ENCODE measurements at places on chromosomes 4 and X.

DNA sequence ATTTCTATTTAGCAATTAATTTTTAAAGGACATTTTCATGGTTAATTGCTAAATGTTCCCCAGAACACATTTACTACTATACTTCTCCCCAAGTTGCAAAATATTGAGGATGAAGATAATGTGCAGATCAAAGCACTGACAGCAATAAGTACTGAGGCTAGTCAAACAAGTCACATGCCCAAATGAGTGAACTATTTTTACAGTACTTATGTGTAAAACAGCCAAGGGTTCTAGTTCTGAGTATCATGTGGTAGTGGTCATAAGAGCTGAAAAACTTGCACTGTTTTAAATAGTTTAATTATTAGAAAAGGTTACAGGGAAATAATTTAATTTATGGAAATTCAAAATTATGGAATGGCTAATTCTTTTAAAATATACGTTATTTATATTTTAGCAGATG is 3.8 kb downstream of the GALNTL6 start:
- DNase-seq: no peak

DNA sequence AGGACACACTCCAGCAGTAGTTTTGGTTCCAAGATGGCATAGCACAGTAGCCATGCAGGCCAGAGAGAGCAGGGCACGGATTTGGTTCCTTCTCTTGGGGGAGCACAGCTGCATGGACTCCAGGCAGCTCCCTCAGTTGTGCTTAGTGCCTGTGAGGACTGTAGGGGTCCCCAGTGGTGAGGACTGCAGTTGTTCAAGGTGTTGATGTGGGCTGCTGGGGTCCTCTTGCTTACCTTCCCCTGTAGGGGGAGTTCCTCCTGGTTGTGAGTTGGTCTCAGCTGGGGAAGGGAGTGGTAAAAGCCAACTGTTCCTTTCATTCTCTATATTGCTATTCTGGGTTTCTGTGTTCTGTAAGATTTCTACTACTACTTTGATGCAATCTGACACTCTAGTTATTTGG is 606.5 kb downstream of the MAGEB5 start:
- no peak for DNase-seq

DNA sequence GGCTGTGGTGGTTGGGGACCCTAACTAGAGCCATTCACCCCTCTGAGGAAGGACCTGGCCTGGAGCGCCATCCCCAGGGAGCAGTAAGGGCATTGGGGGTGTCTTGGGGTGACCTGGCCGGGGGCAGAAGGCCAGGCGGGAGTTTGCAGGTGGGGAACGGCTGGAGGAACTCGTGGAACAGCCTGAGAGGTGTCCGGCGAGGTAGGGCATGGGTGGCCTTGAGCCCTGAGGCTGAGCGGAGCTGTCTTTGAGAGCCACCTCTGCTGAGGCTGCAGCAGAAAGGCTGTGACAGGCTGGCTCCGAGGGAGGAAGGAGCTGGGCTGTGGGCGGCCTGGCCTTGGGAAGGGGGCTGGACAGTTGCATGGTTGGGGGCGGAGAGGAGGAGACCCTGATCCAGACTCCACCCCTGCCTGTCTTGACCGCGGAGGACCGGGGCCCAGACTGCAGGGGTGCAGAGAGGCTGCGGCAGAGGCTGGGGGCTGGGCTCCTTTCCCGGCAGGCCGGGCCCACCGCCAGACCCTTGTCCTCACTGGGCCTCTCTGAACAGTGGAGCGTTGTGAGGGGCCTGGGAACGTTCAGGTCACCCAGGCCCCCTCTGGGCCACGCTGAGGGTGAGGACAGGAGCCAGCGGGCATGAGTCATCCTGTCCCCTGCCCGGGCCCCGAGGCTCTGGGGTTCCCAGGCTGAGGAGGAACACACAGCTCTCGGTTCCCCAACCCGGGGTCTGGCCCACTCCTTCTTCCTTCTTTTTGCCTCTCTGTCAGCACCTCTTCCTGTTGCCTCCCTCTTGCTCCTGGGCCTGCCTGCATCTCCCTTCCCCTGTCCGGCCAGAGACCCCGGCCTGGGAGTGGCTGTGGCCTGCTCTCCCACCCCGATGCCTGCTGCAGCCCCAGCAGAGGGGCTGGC is 8.1 kb downstream of the SH3BP2 start:
- DNase-seq: no peak

DNA sequence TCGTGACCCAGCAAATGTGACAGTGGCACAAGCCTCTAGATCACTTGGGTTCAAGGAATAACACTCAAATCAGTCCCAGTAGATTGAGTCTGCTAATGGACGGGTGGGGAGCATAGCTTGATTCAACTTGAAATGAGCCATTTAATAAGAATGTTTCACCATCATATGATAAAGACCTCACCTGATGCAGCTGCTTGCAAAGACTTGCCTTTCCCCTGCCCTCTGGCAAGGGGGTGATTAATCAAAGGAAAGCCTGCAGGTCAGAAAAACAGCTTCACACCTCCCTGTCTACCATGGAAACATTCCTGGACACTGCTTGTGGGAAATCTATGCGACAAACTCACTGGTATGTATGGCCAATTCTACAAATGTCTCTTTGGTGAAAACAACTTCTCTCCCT is 54.5 kb downstream of the CD99L2 start:
- no peak for DNase-seq

- peak; percentile 71 for DNase-seq
Measured at GRCh38 chr4:145619639-145619996, 433 bp downstream of the MMAA start.

DNA sequence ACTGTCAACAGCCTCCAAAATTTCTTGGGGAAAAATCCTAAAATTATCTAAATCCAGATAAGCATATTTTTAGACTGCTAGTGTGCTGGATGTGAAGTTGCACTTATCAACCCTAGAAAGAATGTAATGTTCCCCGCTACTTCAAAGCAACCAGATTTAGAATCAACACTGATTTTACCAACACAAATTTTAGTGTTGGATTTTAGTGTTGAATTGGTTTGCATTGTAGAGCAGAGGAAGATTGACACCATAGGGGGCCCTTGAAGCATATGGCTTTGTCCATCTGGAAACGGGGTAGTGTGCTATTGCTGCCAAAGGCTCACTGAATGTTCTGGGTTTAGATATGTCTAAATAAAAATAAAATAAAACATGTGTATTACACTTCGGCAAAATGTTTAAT is 126.3 kb upstream of the EMCN start:
- no peak for DNase-seq

DNA sequence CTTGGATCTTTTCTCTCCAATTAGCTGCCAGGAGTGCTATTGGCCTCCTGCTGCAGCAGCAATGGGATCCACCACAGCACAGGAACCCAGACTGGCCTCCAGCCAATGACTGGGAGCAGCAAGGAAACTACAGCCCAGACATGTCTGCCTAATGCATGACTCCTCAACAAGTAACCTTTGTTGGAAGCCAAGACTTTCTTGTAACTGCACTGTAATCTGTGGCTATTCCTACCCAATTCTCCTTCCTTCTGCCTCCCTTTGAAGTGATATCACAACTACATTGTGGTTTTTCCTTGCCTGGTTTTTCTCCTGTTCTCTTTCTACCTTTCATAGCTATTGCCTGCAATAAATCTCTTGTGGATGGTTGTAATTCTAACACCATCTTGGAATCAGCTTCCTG is 39.8 kb downstream of the SNCA start:
- no peak for DNase-seq

- DNase-seq: no peak
Measured at GRCh38 chrX:21757960-21758359, at the start of gene SMPX. TSS of gene SMPX (minus strand) at chrX:21758116. CDS start at chrX:21754290, 3,826 bp downstream.

DNA sequence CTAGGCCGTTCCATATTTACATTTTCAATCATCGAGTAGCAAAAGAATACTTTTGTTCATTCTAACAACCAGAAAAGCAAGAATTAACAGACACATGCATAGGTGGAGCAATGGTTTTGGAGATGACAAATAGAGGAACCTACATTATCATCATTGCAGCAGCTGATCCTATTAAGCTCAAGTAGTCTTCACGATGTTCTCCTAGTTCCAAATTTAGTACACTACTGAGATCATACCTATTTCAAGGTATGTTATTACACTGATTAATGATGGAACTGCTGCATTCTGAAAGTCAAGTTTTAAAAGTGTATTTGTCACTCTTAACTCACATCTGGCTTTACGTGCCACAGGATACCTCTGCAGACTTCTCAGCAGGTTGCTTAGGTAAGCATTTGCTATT is 87.4 kb downstream of the ADGRA3 start:
- DNase-seq: no peak

DNA sequence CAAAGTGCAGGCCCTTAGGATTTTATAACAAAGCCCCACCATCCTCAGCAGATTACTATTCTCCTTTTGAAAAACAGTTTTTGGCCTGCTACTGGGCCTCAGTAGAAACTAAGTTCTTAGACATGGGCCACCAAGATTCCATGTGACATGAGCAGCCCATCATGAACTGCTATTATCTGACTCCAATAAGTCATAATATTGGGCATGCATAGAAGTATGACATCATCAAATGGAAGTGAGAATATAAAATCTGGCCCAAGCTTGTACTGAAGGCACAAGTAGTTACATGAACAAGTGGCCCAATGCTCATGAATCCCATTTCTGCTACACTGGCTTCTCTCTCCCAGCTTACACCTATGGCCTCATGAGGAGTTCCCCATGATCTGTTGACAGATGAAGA is 404.8 kb downstream of the EPHA5 start:
- DNase-seq: no peak

GRCh38 chr4:187016101-187016500 is 292.4 kb upstream of the FAT1 start:
- no peak for DNase-seq

DNA sequence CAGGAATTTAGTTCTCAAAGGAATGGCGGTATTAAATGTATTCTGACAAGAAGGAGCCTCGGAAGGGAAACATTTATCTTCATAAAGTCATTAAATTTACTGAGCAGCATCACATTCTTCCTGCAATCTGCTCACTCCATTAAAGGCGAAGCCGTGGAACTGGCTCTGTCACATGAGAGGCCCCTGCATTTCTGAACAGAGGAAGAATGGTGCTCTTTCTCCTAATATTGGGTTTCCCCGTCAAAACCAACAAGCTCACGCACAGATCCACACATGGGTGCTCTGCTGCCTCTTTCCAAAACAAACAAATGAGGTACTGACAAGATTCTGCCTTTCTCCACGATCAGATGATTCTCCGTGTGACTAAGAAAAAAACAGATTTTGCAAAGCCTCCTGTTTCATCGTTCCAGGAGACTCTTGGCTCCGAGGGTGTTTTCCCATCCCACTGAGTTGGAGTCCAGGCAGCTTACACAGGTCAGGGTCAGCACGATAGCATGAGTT is 191.2 kb downstream of the IDS start:
- DNase-seq: no peak

GRCh38 chrX:9436812-9437211 is 28.0 kb upstream of the TBL1X start:
- no peak for DNase-seq

DNA sequence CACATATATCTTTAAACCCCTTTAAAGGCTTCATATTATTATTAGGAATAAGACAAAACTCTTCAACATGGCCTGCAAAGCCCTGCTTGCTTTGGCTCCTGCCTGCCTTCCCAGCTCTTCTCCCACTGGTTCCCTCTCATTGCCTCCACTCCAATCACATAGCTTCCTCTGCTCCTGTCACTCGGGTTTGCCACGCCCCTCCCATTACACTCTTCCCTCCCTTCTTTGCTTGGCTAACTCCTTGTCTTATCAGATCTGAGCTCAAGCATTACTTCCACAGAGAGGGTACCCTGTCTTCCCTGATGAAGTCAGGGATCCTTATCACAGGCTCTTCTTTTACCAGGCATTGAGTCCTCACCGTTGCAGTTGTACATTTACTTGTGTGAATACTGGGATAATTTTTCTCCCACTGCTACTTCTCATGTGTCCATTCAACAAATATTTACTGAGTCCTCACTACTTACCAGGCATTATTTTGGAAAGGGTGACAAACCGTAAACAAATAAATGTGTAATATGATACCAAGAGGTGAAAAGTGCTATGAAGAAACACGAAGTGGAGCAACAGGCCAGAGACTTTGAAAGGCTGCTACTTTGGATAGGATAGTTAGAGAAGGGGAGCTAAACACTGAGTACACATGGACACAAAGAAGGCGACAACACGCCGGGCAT is 3.2 kb upstream of the VGLL1 start:
- DNase-seq: no peak

DNA sequence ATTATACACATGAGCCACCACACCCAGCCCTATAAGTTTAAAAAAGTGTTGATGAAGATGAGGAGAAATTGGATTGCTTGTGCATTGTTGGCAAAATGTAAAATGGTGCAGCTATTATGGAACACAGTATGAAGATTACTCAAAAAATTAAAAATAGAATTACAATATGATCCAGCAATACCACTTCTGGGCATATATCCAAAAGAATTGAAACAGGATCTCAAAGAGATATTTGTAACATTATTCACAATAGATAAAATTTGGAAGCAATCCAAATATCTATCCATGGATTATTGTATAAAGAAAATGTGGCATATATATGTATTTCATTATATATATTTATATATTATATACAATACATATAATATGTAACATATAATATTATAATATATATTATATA is 515.6 kb upstream of the GNPDA2 start:
- DNase-seq: no peak

GRCh38 chr4:90165883-90166282 is 38.7 kb downstream of the CCSER1 start:
- DNase-seq: no peak

- DNase-seq: no peak
Measured at GRCh38 chrX:9164533-9165426, 130.9 kb upstream of the FAM9B start.

- no peak for DNase-seq
Measured at GRCh38 chr4:114488301-114488982, 110.2 kb upstream of the UGT8 start.

- DNase-seq: no peak
Measured at GRCh38 chr4:89119836-89120235, 8.5 kb downstream of the TIGD2 start.

DNA sequence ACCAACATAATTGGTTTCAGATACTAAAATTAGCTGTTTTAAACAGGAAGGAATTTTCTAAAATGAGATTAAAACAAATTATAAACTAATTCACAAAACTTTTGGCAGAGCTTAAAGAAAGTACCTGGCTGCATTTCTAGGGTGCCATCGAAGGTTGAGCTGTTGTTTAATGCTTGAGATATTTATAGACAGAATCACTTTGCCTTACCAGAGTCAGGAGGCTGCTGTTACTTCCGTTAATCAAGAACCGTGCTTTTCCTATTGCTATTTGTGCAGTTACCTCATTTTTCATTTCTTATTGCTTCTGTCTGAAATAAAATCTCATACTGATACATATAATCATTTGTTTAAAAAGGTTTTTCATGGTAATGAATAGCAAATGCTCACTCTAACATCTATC is 242.9 kb downstream of the TECRL start:
- no peak for DNase-seq

DNA sequence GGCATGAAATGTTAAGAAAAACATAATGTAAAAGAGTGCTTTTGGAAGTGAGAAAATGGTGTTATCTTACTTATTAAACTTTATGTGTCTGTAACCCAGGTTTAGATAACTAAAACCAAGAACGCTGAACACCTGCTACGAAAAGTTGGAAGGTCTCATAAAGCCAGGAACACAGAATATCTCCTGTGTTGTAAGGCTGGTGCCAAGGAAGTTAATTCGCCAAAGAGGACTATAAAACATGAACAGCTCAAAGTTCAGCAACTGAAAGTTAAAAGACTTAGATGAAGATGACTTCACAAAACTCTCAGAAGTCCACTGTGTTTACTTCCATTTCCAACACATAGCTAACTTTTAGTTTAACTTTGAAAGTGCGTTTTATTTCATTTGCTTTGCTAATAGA is 54.3 kb downstream of the GPRIN3 start:
- DNase-seq: no peak
